RPMI8226 (cell line): ENCODE measurements at places on chromosomes 1 and 21.
A peak's percentile ranks its signal among the peaks of the same experiment; 100 is the strongest.

GRCh38 chr1:2343023-2343935 lies 48.1 kb downstream of the MORN1 start:
- DNase-seq = no peak

DNA sequence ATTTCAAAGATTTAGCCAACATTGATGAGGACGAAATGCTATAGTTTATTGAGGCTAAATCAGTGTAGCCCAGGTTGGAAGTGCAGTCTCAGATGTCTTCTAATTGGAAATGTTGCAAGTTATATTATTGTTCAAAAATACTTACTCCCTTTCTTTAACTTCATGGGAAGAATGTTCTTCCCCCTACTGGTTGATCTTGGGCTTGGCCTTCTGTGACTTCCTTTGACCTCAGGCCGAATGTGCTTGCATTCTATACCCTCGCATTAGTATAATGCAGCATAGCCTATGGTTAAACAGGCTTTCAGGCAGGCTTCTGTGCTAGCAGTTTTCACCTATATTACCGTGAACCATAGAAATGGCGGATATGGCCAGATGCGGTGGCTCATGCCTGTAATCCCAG lies 77.3 kb downstream of the RPE65 start:
- DNase-seq = no peak

DNA sequence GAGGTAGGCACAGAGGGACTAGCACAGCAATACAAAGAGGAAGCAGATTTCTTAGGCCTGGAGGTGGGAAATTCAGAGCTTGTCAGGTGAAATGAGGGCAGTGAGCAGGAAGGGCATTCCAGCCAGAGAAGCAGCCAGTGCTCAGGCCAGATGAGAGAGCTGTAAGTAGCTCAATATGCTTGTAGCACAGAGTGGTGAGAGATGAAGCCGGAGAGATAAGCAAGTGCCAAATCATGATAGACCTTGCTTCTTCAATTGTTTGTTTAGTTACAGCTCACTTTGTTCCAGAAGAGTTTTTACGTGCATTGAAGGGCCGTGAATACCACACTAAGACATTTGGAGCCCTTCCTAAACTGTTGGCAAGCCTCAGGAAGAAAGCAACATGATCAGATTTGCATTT lies 42.0 kb upstream of the ADAMTS1 start:
- no peak for DNase-seq

DNA sequence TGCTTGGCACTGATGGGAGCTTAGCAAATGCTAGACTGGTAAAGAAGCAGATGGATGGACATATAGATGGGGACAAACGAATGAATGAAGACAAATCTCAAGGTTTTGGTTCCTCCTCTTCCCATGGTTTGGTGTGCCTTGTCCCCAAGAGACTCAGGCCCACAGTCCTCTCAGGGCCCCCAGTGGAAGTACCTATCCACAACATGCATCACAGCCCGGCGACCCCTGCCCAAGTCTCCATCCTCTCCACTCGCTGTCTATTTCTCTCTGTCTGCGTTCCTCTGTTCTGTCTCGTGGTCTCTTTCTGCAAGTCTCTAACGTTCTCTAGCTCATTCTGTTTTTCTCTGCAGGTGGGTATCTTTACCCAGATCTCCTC lies 85.8 kb downstream of the GLIS1 start:
- no peak for DNase-seq

GRCh38 chr1:204294357-204294756 lies 65.4 kb downstream of the PLEKHA6 start:
- no peak for DNase-seq

- no peak for DNase-seq
These were observed 10.3 kb upstream of the TTF2 start for GRCh38 chr1:117049857-117050256.

- DNase-seq = no peak
These were observed 99.8 kb downstream of the MRPL39 start for GRCh38 chr21:25507522-25507921.

DNA sequence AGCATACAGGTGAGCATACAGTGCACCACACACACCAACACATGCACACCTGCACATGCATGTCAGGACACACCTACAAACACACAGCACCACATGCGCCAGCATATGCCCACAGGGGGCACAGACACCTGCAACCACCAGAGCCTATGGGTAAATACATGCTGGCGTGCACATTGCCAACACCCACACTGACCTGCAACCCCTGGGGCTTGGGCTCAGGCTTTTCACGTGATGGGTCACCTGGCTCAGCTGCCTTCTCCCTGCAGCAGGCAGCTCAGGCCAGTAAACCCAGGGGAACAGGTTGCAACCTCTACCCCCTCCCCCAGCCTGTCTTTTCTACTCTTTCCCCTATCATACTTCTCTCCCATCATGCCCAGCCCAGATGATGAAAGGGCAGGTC lies 8.1 kb downstream of the CD247 start:
- no peak for DNase-seq

GRCh38 chr1:42013881-42014470 lies 95.3 kb upstream of the HIVEP3 start:
- DNase-seq = no peak

DNA sequence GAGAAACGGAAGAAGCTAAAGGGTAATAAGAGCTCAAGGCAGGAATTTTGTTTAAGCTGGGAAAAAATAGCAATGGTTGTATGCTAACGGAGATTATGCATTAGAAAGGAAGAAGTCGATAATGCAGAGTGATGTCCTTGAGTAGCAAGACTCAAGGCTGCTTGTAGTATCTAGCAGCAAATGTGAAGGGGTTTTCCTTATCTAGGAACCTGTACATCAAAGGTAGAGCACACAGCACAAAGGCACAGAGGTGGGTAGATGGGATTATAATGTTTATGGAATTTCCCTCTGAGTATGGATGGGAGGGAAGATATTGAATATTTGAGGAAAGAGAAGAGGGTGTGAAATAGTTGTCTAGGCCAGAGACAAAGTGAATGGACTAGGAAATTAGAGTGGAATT lies 114.1 kb downstream of the PROX1 start:
- no peak for DNase-seq

DNA sequence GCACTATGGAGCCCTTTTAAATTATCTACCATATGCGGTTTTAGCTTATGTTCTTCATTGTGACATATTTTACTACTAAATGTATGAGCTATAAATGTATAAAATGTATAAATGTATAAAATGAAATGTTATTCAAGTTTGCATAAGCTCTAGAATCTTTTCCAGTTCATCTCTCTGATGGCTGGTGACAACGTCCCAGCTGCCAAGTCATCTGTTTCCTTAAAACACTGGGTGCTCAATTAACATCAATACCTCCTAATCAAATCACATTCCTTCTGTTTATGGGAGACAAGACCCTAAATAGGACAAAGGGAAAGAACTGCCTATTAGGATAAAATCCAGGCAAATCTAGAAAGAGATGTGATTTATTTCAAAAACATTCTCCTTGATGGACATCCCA lies 22.9 kb downstream of the DSTYK start:
- no peak for DNase-seq

GRCh38 chr1:9233241-9233941 lies 1.2 kb upstream of the H6PD start:
- no peak for DNase-seq

DNA sequence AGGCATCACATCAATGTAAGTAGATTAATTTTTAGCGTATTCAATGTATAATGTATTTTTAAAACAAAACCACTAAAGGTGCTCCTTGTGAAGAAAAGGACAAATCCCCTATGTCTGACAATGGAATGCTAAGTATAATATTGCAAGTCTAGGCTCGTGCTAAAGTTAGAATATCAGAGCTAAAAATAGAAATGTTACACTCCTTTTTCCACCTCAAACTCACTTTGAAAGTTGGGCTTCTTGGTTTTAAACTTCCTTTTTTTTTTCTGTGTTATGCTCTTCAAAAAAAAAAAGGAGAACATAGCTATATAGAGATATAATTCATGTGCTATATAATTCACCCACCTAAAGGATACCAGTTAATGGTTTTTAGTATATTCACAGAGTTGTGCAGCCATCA lies 3.6 kb upstream of the SERBP1 start:
- peak; percentile 12 for DNase-seq

DNA sequence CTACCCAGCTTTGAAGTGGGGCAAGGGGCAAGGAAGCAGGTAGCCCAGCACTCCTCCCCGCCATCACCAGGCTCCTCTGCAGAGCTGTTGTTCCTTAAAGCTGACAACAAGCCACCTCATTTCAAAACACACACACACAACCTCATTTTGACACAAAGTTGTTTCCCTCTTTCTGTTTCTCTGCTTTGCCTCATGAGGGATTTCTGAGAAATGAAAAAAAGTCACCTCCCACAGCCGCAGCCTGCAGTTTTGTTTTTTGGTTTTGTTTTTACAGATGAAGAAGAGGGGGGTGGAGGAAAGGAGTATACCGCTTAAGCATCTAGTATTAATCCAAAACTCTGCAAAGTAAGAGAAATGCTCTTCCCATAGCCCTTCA lies 12.1 kb downstream of the MCL1 start:
- DNase-seq = peak; percentile 74

DNA sequence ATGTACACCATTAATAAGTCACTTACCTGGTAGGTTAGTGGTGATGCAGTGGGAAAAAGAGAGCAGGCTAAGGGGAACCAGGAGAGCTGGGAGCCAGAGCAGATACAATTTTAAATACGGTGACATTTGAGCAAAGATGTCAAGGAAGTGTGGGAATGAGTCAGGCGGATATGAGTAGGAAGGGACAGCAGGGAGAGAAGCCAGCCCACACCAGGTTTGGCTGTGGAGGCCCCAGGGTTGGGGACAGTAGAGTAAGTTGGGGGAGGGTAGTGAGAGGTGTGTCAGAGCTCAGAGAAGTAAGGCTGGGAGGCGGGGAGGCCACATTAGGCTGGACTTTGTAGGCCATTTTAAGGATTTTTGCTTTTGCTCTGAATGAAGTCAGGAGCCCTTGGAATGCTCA lies 482.0 kb downstream of the DISC1 start:
- no peak for DNase-seq

GRCh38 chr1:109427171-109427467 lies 871 bp upstream of the PSMA5 start:
- DNase-seq = peak; percentile 8

- DNase-seq = peak; percentile 47
These were observed 6.4 kb downstream of the ITGB2 start for GRCh38 chr21:44914176-44914874.

GRCh38 chr21:45811136-45811535 lies 167.6 kb downstream of the PCBP3 start:
- DNase-seq = peak; percentile 58

- DNase-seq = peak; percentile 46
These were observed 20.9 kb upstream of the RGL1 start for GRCh38 chr1:183783767-183784637.

GRCh38 chr1:220680085-220680687 lies 10.0 kb upstream of the C1orf115 start:
- peak; percentile 48 for DNase-seq

DNA sequence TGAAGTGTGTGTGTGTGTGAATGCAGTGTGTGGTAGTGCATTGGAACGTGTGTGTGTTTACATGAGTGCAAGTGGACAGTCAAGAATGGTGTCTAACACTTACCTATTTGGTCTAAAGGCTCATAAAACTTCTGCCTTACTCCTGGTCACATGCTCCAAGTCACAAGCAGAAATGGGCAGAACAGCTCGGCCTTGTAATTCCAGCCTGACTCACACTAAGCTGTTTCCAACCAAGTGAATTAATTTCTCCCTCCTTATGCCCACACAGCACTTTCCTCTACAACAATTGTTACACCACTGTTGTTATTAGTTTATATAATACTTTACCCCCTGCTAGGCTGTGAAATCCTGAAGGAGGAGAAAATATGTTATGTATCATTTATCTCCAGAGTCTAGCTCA lies 43.8 kb downstream of the DDR2 start:
- no peak for DNase-seq

DNA sequence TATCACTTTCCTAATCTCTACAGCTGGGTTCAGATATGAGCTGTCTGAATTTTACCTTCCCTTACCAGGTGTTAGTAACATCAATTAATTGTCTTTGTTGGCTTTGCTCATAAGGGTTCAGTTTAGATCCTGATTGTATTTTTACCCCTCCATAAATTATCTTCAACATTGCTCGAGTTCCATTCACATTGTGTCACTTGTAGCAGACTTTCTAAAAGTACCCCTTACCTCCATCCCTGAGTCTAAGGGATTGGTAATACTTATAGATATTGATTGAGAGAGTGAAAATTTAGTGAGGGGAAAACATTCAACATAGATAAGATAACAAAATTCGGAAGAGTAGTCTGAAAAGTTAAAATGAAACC lies 7.3 kb downstream of the RASAL2 start:
- no peak for DNase-seq

GRCh38 chr1:160400223-160400645 lies at the start of gene VANGL2:
VANGL2 (plus strand) TSS chr1:160400564; CDS start chr1:160415838, 15,274 bp downstream.
- no peak for DNase-seq

GRCh38 chr1:194538453-194538852 lies 1352.0 kb upstream of the B3GALT2 start:
- DNase-seq = no peak

DNA sequence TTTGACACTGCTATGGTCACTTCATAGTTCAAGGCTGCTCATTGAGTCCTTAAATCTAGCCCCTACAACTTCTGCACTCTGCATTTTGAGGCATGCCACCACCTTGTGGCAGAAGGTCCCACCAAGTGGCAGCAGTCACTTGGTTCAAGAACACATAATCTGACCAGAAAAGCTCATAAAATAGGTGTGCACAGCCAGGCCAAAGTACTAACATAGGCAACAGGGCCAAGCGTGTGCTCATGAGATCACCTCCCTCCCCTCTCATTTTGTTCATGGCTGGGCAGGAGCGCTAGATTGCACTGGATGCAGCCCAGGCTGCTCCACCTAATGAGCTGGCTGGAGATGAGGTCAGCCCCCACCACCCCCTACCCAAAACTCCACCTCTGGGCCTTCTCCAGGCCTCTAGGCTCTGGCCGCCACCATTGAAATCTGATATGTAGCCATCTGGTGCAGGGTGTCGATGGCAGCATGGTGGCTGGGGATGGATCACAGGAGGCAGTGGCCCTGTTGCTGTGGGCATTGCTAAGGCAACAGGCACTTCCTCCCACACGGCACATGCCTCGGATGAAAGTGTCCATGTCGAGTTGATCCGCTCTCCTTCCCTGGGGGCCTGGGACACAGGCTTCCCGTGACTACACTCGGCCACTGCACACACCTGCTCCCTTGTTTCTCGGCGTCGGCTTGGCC lies 193.2 kb downstream of the TRABD2B start:
- no peak for DNase-seq

- no peak for DNase-seq
These were observed 145.3 kb downstream of the PLPP3 start for GRCh38 chr1:56434025-56434424.

GRCh38 chr1:38052750-38053415 lies 6.3 kb upstream of the POU3F1 start:
- peak; percentile 63 for DNase-seq

- DNase-seq = no peak
These were observed 124.8 kb downstream of the RIPK4 start for GRCh38 chr21:41641821-41642701.

DNA sequence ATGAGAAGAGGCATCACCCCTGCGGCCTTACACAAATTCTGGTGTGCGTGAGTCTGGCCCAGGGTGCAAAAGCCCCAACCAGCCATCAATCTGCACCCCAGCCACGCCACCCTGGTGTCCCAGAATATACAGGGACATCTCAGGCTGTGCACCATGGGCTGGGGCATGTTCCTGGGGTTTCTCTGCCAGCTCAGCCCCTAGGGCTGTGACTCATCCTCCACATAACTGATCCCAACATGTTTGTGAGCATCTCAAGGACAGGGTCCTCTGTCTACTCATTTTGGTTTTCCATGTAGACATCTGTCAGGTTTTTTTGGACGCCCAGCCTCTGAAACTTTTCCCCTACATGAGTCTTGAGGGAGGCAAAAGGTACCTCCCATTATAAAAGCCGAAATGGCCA lies 511 bp downstream of the ZNF683 start:
- DNase-seq = no peak
